Activated gamma-delta T cell treated with anti-CD3 and anti-CD28 coated beads, Interleukin-2, amount 50 U/mL, for 16 hours (primary cell): ENCODE measurements at places on chromosomes 4 and X.

GRCh38 chrX:133921764-133922389 is 63.5 kb downstream of the GPC3 start:
- DNase-seq: no peak

DNA sequence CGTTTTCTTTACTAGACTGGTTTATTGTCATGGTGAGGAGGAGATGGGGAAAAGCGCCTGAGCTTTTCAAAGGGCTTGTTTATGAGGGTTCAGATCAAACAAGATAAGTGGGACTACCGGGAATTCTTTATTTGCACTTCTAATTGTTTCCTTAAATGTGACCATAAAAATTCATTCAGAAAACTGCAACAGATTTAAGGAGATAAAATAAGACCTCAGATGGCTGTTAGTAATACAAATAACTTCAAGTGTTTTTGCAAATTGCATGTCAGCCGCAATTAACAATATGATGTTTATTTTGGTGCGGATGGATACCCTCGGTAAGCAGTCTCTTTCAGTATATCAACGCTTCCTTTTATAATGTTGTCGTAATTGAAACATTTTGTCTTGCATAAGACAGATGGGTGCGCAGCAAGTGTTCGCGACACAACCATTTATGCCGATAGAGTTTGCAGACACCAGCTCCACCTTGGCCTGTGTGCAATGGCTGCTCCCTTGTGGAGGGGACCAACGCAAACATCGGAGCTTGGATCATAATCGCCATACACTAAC is 151.0 kb downstream of the C4orf33 start:
- no peak for DNase-seq

GRCh38 chrX:64321507-64321906 is 73.7 kb downstream of the MTMR8 start:
- DNase-seq: no peak

DNA sequence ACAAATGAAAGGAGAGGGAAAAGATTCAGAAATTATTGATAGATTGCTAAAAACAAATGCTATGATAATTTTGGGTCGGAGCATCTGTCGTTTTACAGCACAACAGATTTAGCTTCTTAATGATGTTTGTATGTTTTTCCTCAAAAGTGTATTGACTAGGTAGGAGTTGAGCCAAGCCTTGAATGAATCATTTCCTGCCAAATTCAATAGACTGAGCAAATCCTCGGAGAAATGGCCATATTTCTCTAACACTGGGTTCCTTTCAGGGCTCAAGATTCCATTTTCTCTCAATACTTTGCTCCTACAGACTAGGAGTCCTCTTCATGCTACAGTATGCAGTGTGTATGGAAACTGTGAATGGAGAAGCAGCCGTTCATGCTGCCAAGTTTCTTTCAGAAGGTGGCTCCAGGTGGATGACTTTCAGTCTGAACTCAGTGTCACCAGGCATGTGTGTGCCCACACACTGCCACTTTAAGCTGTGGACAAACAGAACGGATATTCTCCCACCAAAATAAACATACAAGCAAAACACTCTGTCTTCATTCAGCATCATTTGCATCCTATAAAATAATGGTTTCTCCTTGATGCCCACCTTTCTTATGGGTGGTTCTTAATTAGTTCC is 146.0 kb downstream of the TBL1X start:
- no peak for DNase-seq

GRCh38 chr4:40908297-40908696 is 158.5 kb downstream of the NSUN7 start:
- DNase-seq: no peak

DNA sequence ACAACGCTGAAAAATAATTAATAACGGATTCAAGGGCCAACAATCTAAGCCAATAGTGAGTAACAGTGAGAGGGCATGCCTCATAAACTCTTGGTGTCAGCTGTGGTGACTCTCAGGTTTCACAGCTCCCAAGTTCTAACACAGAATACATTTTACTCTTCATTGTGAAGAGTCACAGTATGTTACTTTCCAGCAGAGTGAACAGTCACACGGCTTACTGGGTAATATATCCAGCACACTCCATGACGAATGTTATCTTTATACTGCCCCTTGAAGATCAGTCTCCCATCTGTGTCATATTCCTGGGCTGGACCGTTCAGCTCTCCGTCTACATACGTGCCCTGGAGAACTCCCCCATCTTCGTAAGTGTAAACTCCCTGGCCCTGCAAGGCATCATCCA is 23.1 kb downstream of the SETD7 start:
- no peak for DNase-seq

- no peak for DNase-seq
These were observed 11.8 kb downstream of the ANOS1 start for GRCh38 chrX:8720136-8720535.

DNA sequence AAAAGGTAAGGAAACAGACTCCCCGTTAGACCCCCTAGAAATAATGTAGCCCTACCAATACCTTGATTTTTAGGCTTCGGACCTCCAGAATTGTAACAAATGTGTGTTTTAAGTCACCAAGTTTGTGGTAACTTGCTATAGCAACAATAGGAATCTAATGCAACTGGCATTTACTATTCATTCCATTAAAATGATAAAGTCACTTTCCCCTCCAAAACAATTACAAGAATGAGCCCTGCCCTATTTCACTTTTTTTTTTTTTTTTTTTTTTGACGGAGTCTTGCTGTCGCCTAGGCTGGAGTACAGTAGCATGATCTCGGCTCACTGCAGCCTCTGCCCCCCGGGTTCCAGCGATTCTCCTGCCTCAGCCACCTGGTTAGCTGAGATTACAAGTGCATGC is 3.5 kb upstream of the DDX60L start:
- DNase-seq: no peak

DNA sequence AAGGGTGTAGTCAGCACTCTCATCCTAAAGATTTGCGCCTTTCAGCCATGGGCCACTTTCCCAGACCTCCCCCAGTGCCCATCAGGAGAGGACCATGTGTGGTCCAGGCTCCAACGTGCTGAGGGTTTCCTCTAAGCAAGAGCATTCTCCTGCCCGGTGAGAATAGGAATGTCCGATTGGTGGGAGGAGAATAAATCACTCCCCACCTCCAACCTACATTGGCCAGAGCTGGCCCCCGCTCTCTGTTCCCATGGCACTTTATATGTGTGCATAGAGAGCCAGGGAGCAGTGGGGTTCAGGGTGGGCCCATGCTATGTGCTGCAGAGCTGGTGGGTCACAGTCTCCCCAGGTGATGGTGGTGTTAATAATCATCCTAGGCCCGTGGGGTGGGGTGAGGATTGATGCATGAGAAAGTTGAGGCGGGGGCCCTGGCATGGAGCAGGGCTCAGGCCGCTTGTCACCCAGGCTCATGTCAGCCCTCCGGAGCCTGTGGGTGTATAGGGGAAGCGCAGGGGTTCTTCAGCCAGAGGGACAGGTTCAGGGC is 6.8 kb upstream of the SORCS2 start:
- DNase-seq: no peak

- no peak for DNase-seq
These were observed 9.8 kb downstream of the SMIM9 start for GRCh38 chrX:154824638-154825037.

DNA sequence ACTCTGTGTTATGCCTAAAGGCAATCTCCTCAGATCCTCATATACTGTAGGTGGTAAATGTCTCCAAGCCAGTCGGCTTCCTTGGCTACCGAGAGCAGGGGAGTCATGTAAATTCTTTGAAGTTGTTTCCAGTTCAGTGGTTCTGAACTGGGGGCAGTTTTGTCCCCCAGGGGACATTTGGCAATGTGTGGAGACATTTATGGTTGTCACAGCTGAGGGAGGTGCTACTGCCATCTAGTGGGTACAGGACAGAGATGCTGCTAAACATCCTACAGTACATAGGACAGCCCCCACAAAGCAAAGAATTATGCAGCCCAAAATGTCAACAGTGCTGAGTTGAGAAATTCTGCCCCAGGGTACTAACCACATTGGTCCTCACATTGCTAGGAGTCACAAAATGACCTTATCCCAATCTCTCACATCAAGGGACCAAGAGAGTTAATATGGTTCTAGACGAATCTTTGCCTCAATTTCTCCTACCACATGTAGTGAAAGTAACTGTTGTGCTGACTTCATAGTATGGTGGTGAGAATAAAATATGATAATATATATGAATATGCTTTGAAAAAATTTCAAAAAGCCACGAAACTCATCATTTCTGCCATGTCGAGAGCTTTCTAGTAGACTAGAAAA is 104.4 kb upstream of the ARHGAP24 start:
- no peak for DNase-seq

DNA sequence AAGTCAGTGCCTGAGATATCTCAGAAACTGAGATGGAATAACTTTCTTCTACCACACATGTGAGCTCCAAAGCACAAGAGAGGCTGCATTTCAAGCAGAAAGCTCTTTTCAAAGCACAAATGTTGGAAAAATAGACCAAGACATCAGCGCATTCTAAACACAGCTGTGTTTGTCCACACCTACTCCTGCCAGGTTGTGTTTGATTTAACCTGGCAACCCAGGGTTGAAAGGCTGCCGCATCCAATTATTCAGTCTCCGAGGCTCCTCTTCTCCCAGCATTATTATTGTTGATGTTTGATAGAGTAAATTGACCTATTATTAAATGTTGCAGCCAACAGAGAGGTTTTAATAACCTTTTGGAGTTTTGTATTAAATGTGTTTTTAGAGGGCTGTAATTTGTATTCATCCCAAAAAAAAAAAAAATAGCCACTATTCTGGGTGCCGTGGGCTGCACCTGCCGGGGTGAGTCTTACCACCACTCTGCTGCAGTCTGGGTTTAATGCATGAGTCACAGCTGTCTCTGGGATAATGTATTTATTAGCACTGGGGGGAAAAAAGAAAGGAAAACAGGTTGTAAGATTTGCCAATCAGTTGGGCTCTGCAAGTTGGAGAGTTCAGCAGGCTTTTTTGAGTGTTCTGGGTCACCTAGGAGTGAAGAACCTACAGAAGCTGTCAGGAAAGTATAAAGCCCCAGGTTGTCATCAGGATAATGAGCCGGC is 105.2 kb upstream of the NOCT start:
- DNase-seq: no peak

DNA sequence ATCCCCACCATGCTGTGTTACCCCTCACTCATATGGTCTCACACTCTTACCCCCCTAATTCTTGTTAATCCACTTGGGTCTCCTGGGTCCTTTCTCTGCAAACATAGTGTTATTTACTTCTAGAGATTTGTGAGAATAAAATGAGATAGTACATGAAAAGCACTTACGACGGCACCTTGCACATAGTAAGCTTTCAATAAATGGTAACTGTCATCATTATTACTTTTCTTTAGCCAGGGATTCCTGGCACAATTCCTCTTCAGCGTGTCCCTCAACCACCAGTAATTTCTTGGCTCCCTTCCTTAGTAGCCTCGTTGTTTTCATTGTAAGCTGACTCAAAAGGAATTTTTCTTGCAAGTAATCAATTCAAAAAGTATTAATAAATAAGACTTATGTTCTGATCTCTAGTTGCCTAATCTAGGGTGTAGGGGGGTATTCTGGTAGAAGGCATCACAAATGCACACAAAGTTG is 30.1 kb upstream of the RBMX start:
- no peak for DNase-seq

GRCh38 chr4:8504279-8505007 is 63.9 kb downstream of the TRMT44 start:
- no peak for DNase-seq

DNA sequence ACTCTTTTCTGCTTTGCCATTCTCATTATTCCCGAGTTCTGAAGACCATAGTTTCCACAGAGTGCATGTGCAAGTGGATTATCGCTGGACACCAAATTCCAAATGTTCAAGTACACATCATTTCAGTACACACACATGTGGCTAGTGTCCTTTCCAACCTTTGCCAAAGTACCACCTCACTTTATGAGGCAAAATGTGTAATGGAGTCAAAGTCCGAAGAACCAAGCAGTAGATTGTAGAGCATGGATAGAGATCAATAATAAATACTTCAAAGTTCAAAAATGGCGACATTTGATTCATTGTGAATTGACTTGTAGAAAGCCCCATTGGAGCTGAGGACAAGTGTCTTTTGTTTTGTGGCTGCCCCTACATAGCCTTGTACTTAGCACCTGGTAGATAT is 115.6 kb downstream of the TMEM164 start:
- no peak for DNase-seq

DNA sequence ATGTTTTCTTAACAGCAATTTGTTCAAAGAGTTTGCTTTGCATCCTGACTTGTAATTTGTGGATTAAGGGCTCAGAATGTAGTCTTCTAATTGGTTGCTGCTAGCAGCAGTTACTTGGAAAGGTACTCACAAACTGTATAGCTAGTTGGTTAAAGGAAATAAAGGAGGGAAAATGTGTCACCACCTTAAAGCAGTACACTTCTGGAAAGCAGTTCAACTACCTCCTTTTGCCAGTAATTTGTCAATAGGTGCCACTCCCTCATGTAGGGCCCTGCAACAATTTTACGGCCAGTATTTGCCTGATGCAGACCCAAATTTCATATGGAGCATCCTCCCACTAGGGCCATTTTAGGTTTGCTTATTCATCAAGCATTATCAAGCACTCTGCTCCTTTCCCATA is 20.8 kb downstream of the AMOT start:
- DNase-seq: no peak

- DNase-seq: no peak
These were observed 129.5 kb downstream of the PACRGL start for GRCh38 chr4:20829617-20830357.

GRCh38 chr4:74456849-74457395 is 12.0 kb downstream of the AREG start:
- no peak for DNase-seq

- no peak for DNase-seq
These were observed 3.9 kb upstream of the TMPRSS11B start for GRCh38 chr4:68249434-68249833.

DNA sequence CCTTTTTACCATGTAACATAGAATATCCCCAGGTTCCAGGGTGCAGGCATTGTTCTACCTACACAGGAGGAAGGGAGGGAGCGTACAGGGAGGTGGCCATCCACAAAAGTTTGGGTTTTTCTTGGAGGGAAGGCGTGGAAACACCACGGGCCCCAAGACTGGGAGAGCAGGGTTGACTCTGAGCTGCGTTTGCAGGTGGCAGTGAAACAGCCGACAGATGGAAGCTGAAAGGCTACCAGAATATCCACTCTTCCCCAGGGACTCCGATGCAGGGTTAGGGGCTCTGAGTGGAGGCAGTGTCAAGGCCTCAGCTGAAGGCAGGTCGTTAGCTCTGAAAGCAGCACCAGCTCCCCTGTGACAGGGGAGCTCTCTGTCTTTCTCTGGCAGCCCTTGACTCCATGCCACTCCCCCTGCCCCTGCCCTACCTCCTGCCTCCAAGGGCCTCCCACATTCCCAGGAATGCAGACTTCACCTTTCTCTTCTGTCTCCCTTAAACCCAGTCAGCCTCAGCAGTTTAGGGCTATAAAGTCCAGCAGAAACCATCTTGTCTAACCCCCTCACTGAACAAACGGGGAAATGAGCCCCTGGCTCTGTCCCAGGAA is 14.0 kb upstream of the GLOD5 start:
- DNase-seq: no peak

DNA sequence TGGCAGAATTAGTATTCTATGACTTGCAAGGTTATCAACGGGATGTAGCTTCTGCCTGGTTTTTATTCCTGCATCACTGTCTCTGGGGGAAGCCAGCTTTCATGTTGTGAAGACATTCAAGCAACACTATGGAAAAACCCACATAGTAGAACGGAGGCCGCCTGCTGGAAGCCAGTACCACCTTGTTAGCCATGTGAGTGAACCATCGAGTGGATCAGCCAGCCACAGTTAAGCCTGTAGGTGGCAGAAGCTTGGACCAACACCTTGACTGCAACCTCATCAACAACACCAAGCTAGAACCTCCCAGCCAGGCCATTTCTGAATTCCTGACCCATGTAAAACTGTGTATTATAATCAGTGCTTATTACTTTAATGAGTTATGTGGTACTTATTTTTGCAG is 538.2 kb downstream of the KCNIP4 start:
- no peak for DNase-seq
